Progenitor cell of endocrine pancreas (in vitro differentiated cells): ENCODE measurements at places on chromosomes 1 and 21. TPM values are rescaled to one million over a fixed set of nuclear protein-coding genes. Genes with fewer than 3 reads are reported as not detected.

GRCh38 chr21:33299181-33299752 lies 25.5 kb upstream of the IFNAR1 start:
- H3K36me3 ChIP-seq = peaks cover 2% of the 10 kb centered on the region
- H3K27ac ChIP-seq = no peak overlapping the region
- peaks cover 3% of the 10 kb centered on the region for H3K4me1 ChIP-seq
- H3K4me3 ChIP-seq = no peak overlapping the region
- H3K27me3 ChIP-seq = no peaks in the 10 kb centered on the region

CSMD2 gene
- total RNA-seq = 0.11 and 0.38 TPM in 2 replicates

CAMK2N1 gene
- total RNA-seq = 67.2 and 69.2 TPM in 2 replicates

APCS gene
- total RNA-seq = not detected in 2 replicates

OR2L2 gene
- 0.14 and 0.22 TPM in 2 replicates for total RNA-seq

- no peak overlapping the region for H3K27ac ChIP-seq
- no peaks in the 10 kb centered on the region for H3K27me3 ChIP-seq
- peaks cover 4% of the 10 kb centered on the region for H3K36me3 ChIP-seq
- H3K4me3 ChIP-seq = no peak overlapping the region
- no peak for DNase-seq
- H3K4me1 ChIP-seq = no peaks in the 10 kb centered on the region
Measured at GRCh38 chr1:9362488-9362887, 69.8 kb downstream of the SPSB1 start.

- H3K27me3 ChIP-seq = no peaks in the 10 kb centered on the region
- H3K4me1 ChIP-seq = peaks cover 13% of the 10 kb centered on the region
- no peak for DNase-seq
- no peaks in the 10 kb centered on the region for H3K36me3 ChIP-seq
- no peak overlapping the region for H3K4me3 ChIP-seq
- H3K27ac ChIP-seq = no peak overlapping the region
Measured at GRCh38 chr21:29189353-29189752, 58.9 kb downstream of the MAP3K7CL start.

- no peak overlapping the region for H3K4me3 ChIP-seq
- no peak overlapping the region for H3K27ac ChIP-seq
- peaks cover 2% of the 10 kb centered on the region for H3K27me3 ChIP-seq
- H3K4me1 ChIP-seq = peaks cover 10% of the 10 kb centered on the region
- no peaks in the 10 kb centered on the region for H3K36me3 ChIP-seq
Measured at GRCh38 chr21:38847556-38847955, 41.8 kb downstream of the ETS2 start.

GRCh38 chr1:39387452-39387851 lies 104.0 kb upstream of the BMP8A start:
- H3K4me1 ChIP-seq = peaks cover 21% of the 10 kb centered on the region
- H3K27me3 ChIP-seq = no peaks in the 10 kb centered on the region
- DNase-seq = no peak
- peak overlapping the region; percentile 43 for H3K27ac ChIP-seq

DNA sequence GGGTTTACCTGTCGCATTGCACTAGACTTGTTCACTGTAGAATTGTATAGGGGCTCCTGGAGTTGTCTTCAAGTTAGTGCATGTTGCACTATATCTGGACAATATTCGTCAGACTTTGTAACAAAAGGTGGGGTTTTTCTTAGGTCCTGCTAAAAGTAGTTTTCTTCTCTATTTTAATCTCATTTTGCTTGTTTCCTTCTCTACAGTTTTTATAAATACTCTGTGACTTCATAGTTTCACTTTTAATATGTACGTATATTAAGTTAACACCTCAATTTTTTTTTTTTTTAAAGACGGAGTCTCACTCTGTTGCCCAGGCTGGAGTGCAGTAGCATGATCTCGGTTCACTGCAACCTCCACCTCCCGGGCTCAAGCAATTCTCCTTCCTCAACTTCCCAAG lies 26.5 kb upstream of the MRPS6 start:
- H3K27ac ChIP-seq = no peak overlapping the region
- DNase-seq = no peak

IGSF5 gene
- 0.22 and 0.33 TPM in 2 replicates for total RNA-seq

AMY2A gene
- not detected in 2 replicates for total RNA-seq

- H3K4me3 ChIP-seq = no peak overlapping the region
- H3K36me3 ChIP-seq = no peaks in the 10 kb centered on the region
- H3K4me1 ChIP-seq = peaks cover 11% of the 10 kb centered on the region
- no peaks in the 10 kb centered on the region for H3K27me3 ChIP-seq
Measured at GRCh38 chr1:206716870-206717673, 32.4 kb downstream of the MAPKAPK2 start.

DNALI1 gene
- 72.1 and 75.4 TPM in 2 replicates for total RNA-seq

- H3K36me3 ChIP-seq = no peaks in the 10 kb centered on the region
- no peak for DNase-seq
- H3K4me1 ChIP-seq = peaks cover 14% of the 10 kb centered on the region
- H3K4me3 ChIP-seq = no peak overlapping the region
- H3K27me3 ChIP-seq = no peaks in the 10 kb centered on the region
- H3K27ac ChIP-seq = no peak overlapping the region
Measured at GRCh38 chr1:177480741-177481305, 310.1 kb downstream of the BRINP2 start.

DNA sequence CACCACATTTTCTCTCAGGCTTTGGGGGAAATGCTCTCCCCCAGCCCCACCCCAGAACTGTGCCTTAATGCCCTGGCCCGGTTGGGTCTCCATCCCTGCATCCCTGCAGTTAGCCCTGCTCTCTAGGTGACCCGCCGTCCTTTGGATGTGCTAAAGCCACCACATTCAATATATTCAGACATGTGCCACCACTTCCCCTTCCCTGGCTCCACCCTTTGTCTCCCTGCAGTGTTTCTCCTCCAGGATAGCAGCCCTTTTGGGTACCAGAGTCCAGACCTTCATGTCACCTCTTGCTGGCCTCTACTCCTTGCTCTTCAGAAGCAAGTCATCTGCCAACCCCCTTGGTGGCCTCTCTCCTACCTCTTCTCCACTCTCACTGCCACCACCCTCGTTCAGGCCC lies 41.8 kb downstream of the RUNX1 start:
- H3K4me3 ChIP-seq = no peak overlapping the region
- H3K27me3 ChIP-seq = peaks cover 10% of the 10 kb centered on the region
- no peaks in the 10 kb centered on the region for H3K36me3 ChIP-seq
- H3K4me1 ChIP-seq = peaks cover 1% of the 10 kb centered on the region
- H3K27ac ChIP-seq = no peak overlapping the region

- peaks cover 25% of the 10 kb centered on the region for H3K4me1 ChIP-seq
- peak overlapping the region; percentile 95 for H3K27ac ChIP-seq
- H3K4me3 ChIP-seq = no peak overlapping the region
- DNase-seq = no peak
Measured at GRCh38 chr1:234987415-234988154, 141.1 kb downstream of the TOMM20 start.

- no peak overlapping the region for H3K27ac ChIP-seq
- no peaks in the 10 kb centered on the region for H3K27me3 ChIP-seq
- H3K4me3 ChIP-seq = no peak overlapping the region
- DNase-seq = no peak
Measured at GRCh38 chr1:173733912-173734311, 19.1 kb downstream of the KLHL20 start.

GRCh38 chr1:24540051-24540905 lies 15.6 kb upstream of the NCMAP start:
- peak overlapping the region; percentile 96 for H3K27ac ChIP-seq
- H3K4me3 ChIP-seq = peak overlapping the region; percentile 48
- DNase-seq = no peak
- peaks cover 24% of the 10 kb centered on the region for H3K4me1 ChIP-seq
- H3K27me3 ChIP-seq = no peaks in the 10 kb centered on the region

NEK7 gene
- 23.4 and 25.9 TPM in 2 replicates for total RNA-seq

DIO1 gene
- total RNA-seq = 1.1 and 1.3 TPM in 2 replicates
